ENCODE measurements at places on chromosomes 2 and 18.

DNA sequence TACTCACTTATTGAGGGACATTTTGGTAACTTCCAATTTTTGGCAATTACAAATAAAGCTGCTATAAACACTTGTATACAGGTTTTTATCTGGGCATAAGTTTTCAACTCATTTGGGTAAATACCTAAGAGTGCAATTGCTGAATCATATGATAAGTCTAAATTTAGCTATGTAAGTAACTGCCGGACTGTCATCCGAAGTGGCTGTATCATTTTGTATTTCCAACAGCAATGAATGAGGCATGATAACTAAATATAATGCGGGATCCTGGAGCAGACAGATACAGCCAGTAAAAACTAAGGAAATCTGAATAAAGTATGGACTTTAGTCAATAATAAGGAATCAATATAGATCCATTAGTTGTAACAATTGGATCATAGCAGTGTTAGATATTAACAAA, 156.5 kb upstream of the RMP24 start:
- no peak for DNase-seq

DNA sequence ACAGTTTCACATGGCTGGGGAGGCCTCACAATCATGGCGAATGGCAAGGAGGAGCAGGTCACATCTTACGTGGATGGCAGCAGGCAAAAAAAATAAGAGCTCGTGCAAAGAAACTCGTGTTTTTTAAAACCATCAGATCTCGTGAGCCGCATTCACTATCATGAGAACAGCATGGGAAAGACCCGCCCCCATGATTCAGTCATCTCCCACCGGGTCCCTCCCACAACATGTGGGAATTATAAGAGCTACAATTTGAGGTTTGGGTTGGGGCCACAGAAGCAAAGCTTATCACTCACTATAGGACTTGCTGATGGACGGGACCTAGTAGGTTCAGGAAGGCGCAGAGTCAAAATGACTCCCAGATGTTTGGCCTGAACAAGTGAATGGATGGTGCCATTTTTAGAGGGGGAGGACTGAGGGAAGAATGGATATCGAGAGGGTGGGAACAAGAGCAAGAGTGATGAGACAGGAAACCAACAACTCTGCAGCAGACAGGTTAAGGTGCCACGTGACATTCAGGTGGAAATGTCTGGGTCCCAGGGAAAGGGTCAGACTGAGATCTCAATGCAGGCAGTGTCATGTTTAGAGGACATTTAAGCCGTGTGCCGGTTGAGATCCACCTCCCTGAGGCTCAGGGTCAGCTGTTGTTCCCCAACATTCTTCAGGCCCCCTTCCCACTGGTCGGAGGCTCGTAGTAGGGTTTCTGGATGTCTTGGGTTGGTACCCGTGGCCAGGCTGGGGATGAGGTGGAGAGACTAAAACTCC, 85.7 kb downstream of the MYCN start:
- no peak for DNase-seq

- DNase-seq: peak; percentile 4
These were observed 10.3 kb upstream of the FTCDNL1 start for GRCh38 chr2:199861132-199861774.

DNA sequence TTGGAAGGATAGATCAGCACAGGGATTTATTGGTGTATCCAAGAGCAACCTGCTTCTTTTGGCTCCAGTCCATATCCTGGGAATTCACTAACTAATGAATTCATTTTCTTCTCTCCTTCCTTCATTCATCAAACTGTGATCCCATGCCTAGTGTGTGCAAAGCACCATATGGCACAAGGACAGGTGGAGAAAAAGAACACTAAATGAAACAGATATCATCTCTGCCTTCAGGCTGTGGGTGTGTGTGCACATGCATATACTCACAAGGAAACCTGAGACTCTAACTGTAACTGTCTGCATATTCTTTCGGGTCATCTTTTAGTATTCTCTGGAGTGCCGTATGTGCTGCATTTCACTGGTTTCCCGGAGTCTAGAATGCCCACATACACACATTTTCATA, 20.2 kb downstream of the TNP1 start:
- DNase-seq: no peak

GRCh38 chr2:235638541-235639427, 144.9 kb downstream of the AGAP1 start:
- DNase-seq: no peak

- no peak for DNase-seq
These were observed 191.9 kb upstream of the FN1 start for GRCh38 chr2:215627771-215628170.

DNA sequence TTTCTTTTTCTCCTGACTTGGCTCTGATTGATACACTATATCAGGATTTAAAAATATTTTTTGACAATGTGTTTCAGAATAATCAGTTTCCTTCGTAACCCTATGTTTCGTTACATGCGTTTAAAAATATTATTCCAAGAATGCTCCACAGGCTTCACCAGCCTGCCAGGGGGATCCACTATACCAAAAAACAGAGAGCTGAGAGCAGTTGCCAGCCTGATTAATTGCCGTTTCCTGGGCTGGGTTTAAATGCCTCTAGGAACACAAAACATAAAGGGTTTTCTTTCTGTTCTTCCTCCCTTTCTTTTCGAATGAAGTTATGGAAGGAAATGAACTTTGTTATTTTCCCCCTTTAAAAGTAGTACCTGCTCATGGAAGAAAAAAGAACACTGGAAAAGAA, 47.9 kb downstream of the LRRFIP1 start:
- DNase-seq: no peak

GRCh38 chr2:31335921-31336585, 78.5 kb downstream of the XDH start:
- no peak for DNase-seq

GRCh38 chr2:8408560-8409460, 273.0 kb upstream of the ID2 start:
- no peak for DNase-seq

DNA sequence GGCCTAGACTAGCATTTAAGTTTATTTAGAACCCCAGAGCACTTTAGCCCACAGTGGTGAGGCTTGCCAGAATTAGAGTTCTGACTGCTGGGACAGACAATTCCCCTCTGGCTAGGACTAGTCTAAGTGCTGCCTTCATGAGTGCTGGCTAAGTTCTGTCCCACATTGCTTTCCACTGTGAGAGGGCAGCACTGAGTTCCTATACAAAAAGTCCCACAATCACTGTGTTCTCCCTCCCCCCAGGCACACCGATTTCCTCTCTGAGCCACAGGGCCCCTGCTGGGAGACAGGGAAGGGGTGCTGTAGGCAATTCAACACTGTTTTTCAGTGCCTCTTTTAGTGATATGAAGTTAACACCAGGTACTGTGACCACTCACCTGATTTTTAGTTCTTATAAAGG, 310.9 kb downstream of the DLGAP1 start:
- no peak for DNase-seq

- DNase-seq: no peak
These were observed 244.9 kb downstream of the ETAA1 start for GRCh38 chr2:67642046-67642382.

DNA sequence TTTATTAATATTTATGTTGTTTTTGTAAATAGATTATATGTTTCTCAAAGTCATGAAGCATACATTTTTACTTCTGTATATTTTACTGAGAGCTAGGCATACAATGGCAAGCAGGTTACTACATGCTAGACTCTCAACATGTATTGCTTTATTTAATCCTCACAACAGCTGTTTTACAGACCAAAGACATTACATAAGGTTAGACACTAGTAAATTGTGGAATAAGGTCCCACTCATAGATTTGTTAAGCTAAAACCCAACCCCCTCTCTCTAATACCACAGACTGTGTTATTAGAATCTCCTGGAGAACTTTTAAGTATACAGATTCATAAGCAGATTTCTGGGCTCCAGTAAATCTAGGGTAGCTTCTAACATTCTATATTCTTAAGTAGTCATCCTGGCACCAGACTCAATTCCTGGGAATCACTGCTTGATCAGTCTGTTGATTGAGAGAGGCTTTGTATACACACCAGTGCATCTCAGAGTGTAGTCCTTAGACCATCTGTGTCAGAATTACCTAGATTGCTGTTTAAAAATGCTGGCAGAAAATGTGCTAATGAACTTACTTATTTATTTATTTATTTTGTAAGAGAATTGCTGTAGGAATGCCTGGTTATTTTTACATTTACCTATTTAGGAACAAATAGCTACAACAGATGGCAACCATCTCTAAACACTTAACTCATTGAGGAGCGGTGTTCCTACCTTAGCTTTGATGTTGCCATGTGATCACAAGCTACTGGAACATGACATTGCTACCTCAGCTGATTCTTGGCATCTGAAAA, 153.5 kb upstream of the CAVIN2 start:
- peak; percentile 52 for DNase-seq

- no peak for DNase-seq
These were observed 112.0 kb downstream of the ZBTB7C start for GRCh38 chr18:48297139-48297538.

DNA sequence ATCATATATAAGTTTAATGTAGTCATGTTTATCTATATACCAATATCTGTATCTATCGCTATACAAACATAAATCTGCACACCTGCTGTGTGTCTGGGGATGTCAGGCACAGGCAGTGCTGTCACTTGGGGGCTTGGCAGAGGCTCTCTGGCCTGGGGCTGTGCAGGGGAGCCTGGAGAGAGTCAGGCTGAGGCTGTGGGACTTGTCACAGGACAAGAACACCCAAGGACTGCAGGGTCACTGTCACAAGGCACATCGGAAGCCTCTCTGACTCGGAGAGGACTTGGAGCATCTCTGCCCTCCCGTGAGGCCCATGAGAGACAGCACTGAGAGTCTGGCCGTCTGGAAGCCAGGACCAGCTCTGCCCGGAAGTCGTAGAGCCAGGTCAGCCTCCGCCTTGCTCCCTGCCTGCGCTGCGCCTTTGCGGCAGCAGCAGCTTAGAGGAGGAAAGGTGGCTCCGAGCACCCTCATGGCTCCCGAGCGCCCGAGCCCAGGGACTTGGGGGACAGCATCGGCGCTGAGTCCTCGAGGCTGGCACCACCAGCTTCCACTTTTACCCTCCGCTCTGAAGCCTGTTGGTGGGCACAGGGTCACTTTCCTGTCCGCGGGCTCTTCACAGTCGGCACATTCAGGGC, 280.3 kb downstream of the NDUFA10 start:
- no peak for DNase-seq

- no peak for DNase-seq
These were observed 65.6 kb downstream of the CYP26B1 start for GRCh38 chr2:72082021-72082601.

Measured in cerebellar nuclear complex (tissue), 1 donor.